ENCODE measurements at places on chromosomes 1 and 21.
A peak's percentile ranks its signal among the peaks of the same experiment; 100 is the strongest.

- no peak for DNase-seq
These were observed 7.0 kb downstream of the PSMG1 start for GRCh38 chr21:39176271-39176709.

GRCh38 chr21:43574741-43575472 is 84.4 kb downstream of the HSF2BP start:
- DNase-seq: no peak

DNA sequence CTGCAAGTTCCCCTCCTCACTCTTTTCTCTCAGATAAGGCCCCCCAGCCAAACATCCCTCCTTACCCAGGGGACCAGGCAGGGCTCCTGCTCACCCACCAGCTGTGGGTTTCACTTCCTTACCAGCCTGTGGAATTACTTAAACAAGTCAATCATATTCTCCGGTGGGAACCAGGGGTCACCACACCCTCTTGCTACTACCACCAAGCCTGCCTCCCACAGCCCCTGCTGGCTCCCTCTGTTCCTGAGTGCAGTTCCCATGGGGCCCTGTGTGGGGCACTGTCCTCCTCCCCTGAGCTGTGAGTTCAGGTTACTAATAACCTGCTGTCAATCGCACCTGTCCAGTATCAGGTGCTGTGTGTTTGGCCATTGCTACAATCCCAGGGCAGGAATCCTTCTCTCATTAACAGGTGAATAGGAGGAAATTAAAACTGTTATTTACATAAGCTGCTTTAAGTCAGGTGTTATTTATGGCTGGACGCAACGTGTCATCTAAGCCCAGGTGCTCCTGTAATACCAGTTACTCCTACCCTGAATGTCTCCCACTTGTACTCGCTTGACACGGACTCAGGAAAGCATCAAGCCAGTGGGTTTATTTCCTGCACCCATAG is 53.1 kb upstream of the LBR start:
- DNase-seq: peak; percentile 76

GRCh38 chr1:9234223-9235095 is at the start of gene H6PD:
TSS of gene H6PD (plus strand) at chr1:9234774. CDS start at chr1:9244935, 10,161 bp downstream.
- DNase-seq: no peak

- DNase-seq: no peak
These were observed 6.9 kb upstream of the TAS1R2 start for GRCh38 chr1:18866314-18866713.

DNA sequence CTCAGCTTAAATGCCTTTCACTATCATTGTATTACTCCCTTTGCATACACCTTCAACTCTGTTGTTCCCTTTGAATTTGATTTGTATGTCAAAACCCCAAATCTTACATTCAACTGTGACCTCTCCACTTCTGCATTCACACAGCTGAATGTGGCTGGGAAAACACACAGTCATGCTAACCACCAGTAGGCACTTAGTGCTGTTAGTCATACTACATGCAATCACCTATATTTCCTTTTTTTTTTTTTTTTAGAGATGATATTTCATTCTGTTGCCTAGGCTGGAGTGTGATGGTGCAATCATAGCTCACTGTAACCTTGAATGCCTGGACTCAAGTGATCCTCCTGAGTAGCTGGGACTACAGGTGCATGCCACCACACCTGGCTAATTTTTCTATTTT is 16.2 kb downstream of the BTBD8 start:
- DNase-seq: no peak

DNA sequence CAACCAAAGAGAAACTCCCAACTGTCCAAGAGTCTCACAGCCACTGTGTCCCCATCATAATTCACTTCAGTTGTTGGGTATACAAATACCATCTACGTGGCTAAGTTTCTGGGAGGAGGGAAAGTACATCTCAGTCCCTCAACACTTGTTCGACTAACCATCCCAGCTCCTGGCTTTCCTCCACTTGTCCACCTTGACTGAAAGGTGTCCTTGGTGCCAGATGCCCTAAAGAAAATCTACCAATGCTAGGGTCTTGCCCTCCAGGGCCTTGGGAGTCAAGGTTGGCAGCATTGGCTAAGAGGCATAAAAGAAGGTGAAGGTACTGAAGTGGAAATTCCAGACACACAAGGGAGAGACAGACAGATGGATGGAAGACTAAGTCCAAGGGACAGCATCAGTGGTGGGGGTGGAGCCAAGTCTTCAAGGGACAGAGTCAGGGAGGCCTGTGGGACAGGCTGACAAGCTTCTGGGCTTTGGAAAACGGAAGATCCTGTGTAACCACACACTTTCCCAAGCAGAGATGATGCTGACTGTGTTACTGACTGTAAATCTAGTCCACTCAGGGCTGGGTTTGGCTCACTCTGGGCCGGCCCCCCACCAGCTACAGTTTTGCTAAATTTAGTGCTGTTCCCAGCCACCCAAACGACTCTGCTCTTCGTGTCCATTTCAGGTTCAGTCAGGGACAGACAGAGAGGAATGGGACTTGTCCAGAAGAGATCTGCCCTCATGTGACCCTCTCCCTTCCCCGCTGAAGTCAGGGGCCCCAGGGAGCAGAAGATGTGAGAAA is 60.1 kb downstream of the CD34 start:
- no peak for DNase-seq

DNA sequence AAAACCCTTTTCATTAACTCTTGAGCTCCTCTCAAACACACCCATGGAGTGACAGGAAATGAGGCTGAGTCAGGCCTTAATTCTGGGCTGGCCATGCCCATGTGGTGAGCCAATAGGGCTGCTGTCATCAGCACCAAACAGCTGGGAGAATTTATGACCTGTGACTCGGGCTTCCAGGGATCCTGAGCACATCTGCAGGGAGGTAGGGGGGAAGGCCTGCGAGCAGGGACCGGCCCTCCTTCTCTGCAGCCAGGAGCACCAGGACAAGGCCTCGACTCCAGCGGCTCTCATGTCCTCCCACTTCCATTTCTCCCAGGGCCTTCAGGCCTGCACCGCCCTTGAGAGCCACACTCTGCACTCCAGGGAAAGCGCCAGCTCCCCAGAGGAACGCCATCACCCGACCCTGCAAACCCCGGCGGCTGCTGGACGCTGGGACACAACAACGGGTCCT is 14.6 kb downstream of the RIPK4 start:
- no peak for DNase-seq

- DNase-seq: no peak
These were observed 1.3 kb downstream of the RIT1 start for GRCh38 chr1:155909894-155910293.

GRCh38 chr1:30650038-30650967 is 73.1 kb downstream of the MATN1 start:
- no peak for DNase-seq

- DNase-seq: no peak
These were observed 38.1 kb upstream of the SCYL3 start for GRCh38 chr1:169931795-169932231.

DNA sequence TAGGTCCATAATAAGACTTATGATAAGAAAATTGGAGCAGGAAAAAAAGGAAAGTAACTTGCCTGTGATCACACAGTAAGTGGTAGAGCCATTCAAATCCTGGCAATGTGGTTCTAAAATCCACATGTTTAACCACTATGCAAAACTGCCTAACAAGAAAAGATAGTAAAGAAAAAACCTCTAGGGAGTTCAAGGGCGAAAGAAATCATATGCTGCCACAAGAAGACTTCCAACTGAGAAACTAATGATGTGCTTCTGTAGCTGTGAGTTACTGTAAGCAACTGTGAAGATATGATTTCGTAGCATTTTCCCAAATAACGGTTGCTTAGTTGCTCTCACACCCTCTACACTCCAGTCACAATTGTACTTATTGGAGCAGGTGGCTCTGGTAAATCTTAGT is 20.9 kb upstream of the LYPLAL1 start:
- DNase-seq: no peak

DNA sequence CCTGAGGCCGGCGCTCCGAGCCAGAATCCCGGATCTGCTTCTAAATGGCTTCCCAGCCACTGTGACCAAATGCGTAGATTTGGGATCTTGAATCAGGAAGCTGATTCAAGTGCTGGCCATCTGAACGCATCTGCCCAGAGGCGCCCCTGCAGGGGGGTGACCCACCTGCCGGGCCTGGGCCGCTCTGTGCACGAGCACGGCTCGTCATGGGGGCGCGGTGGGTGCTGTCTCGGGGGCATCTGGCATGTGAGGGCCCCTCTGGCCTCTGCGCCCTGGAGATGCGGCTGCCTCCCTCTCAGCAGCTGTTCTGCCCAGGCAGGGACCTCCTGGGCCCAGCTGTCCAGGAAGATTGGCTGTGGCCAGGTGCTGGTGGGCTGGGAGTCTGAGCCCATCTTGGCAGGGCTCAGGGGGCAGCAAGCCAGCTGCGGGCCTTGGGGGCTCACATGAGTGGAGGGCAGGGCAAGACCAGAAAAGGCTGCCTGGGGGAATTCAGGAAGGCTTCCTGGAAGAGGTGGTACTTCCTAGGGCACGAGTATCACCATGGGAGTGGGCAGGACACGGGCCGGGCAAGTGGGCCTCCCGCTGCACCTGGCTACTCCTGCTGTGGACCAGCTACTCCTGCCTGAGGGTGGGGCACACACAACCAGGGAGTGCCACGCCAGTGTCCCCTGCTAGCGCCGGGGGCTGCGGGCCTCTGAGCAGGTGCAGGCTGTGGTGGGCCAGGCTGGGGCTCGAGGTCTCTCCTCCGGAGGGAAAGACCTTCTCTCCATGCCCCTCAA is 25.1 kb downstream of the PLCH2 start:
- DNase-seq: no peak

DNA sequence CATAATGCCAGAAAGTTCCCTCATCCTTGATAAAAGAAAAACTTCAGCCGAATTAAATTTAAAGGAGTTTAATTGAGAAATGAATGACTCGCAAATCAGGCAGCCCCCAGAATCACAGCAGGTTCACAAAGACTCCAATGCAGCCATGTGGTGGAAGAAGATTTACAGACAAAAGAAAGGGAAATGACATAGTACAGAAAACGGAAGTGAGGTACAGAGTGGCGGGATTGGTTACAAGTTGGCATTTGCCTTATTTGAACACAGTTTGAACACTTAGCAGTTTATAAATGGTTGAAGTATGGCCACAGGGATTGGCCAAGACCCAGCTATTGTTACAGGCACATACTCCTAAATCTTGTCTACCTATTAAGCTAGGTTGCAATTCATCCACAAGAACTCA is 46.6 kb downstream of the HIVEP3 start:
- no peak for DNase-seq

DNA sequence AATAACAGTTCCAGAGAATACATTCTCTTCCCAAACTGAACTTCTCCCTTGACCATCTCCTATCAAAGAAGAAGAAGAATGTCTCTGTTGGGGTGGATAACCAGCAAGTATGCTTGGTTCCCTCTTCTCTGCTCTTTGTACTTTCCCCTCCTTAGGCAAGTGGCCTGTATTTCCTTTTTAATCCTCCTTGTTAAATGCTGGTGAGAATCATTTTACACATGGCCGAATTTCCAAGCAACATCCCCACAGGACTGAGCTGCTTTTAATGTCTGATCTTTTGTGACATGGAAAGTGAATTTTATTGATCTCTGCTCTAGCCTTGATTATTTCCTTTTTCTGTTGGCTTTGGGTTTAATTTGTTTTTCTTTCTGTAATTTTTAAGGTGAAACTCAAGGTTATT is 336.7 kb downstream of the DUSP10 start:
- DNase-seq: no peak

- no peak for DNase-seq
These were observed 8.4 kb downstream of the FOXE3 start for GRCh38 chr1:47424336-47424982.

- no peak for DNase-seq
These were observed 307.1 kb downstream of the MATN1 start for GRCh38 chr1:30416221-30416820.

- DNase-seq: no peak
These were observed 1.5 kb upstream of the CD160 start for GRCh38 chr1:145717833-145718232.

DNA sequence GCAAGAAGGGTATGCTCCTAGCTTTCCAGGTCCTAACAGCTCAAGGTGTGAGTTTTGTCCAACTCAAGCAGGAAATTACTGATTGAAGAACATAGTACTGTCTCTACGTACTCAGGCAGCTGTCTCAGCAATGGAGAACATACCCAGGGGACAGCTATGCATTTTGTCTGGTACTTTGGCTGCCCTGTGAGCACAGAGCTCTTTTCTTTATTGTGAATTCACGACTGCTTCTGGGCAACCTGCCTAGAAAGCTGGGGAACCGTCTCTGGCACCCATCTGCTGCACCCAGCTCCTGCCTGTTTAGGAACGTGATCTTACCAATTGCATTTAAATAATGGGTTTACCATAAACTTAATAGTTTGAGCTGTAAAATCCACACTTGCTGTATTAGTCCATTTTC is 258.1 kb downstream of the HHAT start:
- DNase-seq: peak; percentile 35

DNA sequence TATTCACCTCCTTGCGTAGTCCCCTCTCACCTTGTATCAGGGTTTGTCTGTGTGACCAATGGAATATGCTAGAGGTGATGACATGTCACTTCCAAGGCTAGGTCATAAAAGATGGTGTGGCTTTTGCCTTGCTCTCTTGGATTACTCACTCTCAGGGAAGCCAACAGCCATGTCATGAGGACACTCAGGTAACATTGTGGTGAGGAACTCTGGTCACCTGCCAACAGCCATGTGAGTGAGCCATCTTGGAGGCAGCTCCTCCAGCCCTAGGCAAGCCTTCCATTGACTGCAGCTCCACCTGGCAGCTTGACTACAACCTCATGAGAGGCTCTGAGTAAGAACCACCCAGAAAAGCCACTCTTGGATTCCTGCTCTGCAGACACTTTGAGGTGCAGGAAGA is 11.0 kb upstream of the HEYL start:
- no peak for DNase-seq

DNA sequence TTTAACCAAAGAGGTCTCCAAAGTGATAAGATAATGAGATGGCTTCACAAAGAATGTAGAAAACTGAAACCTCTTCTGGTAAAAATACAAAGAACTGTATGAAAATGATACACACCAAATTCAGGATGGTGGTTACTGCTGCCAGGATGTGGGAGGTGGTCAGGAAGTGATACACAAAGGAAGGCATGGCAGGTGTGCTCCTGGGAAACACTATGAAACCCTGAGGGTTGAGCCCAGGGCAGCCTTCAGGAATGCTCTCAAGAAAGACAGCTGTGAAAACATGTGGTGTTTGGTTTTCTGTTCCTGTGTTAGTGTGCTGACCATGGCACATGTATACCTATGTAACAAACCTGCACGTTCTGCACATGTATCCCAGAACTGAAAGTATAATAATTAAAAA is 109.3 kb downstream of the NTNG1 start:
- DNase-seq: no peak

GRCh38 chr21:36092681-36093080 is 22.9 kb downstream of the CBR1 start:
- DNase-seq: no peak

GRCh38 chr1:209831615-209832014 is 3.8 kb downstream of the UTP25 start:
- no peak for DNase-seq

DNA sequence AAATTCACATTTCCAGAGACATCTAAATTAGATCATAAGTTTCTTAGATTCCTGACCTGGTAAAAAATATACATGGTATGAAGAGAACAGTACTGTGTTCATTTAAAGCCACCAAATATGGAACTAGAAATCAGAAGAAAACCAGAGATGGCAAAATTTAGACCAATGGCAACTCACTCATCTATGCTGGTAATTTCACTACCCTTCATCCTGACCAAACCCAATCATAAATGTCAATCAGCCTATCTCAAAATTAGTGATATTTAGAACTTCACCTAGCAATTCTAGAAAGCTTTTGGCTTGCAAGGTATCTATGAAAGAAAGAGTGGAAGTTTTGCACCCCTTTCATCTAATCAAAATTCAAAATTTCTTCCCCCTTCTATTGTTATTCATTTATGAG is 107.7 kb downstream of the NIBAN1 start:
- DNase-seq: no peak

All from NCI-H1436 treated with DMSO at 0.1 percent for 48 hours (cell line).